ENCODE measurements at places on chromosomes 11 and 22.

GRCh38 chr22:50688448-50688847, 15.8 kb downstream of the SHANK3 start:
- DNase-seq = no peak

DNA sequence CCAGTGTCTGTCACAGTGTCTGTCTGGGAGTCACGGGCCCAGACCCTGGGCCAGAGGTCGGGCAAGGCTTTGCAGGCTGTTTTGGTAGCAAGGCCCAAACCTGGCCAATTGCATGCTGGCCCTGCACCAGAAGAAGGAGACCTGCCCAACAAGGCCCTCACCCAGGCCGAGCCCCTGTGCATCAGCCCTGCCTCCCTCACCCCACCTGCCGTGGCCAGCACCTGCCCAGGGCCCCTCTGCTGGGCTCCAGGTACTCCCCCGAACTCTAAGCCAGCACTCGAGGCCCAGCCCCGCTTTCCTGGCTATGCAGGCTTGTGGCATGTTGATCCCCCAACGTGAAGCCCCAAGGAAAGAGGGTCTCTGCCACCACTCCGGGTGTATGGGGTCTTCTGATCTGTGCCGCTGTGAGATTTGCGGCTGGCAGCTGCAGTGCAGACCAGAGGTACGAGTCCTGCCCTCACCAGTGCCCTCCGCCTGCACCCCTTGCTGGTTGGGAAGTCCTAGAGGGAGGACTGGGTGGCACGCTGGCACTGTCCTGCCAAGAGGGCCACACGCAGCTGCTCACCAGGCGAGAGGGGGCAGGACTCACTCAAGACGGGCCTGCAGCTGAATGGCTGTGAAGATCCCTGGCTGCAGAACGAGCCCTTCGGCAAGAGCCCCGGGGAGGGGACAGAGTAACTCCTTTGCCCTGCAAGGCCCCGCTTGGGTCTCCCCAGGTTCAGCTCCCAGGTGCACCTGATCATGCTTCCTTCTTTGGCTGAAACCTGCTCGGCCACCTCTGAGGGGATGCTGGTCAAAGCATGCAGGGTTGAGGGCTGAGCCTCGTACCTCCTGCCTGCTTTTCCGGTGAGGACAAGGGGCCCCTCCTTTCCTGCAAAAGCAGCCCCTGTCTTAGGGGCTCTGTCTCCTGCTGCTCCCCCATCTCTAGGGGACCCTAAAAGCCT, 6.7 kb upstream of the SEPTIN5 start:
- DNase-seq = no peak

DNA sequence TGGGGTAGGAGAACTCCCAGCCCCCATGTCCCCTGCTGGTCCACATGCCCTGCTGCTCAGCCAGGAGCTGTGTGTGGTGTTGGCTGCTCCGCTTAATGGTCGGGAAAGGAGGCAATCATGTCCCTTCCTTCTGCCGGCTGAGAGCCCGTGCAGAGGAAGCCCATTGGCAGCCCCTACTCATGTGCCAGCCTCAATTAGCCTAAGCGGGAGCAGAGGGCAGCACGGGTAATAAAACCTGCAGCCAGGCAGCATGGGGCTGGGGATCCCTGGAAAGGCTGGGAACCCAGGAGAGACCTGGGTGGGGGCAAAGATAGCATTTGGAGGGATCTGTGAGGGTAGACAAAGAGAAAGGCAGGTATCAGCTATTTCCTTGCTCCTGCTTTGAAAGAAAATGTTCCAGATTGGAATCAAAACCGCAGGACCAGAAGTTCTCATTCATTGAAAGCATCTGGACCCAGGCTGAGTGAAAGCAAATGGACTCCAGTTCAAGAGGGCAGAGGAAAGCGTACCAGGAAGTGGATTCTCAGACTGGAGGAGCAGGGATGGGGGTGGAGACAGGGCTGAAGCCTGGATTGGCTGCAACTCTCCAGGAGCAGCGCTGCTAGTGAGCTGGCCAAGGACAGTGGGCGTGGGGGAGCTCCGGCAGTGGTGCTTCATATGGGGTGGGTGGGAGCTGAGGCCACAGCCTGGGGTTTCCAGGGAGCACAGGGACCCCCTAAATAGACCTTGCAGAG, 103.4 kb upstream of the NECTIN1 start:
- no peak for DNase-seq

- DNase-seq = no peak
These were observed 892.8 kb downstream of the NTM start for GRCh38 chr11:132263241-132263640.

- no peak for DNase-seq
These were observed 4.8 kb upstream of the IGF2 start for GRCh38 chr11:2143799-2144543.

DNA sequence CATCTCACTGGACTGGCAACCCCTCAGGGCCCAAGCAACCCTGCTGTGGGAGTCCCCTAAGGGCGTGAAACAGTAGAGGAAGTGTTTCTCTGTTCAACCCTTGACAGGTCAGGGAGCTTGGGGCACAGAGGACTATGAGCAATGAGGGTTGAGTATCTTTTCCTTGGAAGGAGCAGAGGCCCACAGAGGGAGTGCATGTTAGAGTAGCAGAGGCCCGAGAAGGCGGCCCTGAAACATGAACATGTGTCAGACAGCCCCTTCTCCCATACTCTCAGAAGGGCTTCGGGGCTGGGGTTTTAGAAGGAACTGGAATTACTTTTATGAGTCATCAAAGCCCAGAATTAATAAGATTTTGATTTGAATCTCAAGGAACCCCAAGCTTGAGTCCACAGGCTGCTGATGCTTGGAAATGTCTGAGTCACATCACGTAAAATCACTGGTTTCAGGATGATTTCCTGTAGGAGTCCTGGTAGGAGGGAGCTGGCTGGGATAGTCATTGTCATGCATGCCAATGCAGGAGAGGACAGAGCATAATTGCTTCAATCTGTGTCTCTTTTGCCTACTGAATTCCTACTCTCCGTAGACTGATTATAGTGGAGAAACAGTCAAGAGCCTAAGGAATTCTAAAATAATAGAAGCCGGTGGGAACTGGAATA, 22.6 kb downstream of the C11orf71 start:
- no peak for DNase-seq

- DNase-seq = no peak
These were observed 21.9 kb downstream of the CASP12 start for GRCh38 chr11:104876324-104876723.

DNA sequence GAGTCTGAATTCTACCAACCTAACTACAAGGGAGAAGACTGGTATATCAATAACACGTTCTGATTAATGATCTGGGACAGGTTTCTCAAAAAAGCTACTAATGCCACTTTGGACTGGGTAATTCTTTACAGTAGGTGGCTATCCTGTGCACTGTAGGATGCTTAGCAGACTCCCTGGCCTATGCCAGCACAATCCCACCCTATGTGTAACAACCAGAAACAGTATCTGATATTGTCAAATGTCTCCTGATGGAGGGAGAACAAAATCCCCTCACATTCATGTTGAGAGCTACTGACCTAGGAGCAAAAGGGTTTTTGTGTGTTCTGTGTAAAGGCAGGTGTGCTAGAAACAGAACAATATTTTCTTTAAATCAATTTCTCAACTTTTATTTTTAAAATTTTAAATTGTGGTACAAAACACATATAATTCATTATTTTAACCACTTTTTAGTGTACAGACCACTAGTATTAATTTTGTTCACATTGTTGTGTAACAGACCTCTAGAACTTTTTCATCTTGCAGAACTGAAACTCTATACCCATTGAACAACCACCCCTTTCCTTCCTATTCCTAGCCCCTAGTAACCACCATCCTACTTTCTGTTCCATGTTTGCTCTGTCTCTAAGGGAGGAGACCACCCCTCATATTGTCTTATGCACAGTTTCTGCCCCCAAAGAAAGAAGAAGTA, 2.1 kb upstream of the MS4A6A start:
- no peak for DNase-seq

- DNase-seq = peak; percentile 26
These were observed 16.8 kb downstream of the PIWIL4 start for GRCh38 chr11:94583866-94584500.

- no peak for DNase-seq
These were observed 23.4 kb upstream of the HTR3A start for GRCh38 chr11:113951537-113951936.

GRCh38 chr22:20937031-20937793, 20.0 kb downstream of the CRKL start:
- no peak for DNase-seq

DNA sequence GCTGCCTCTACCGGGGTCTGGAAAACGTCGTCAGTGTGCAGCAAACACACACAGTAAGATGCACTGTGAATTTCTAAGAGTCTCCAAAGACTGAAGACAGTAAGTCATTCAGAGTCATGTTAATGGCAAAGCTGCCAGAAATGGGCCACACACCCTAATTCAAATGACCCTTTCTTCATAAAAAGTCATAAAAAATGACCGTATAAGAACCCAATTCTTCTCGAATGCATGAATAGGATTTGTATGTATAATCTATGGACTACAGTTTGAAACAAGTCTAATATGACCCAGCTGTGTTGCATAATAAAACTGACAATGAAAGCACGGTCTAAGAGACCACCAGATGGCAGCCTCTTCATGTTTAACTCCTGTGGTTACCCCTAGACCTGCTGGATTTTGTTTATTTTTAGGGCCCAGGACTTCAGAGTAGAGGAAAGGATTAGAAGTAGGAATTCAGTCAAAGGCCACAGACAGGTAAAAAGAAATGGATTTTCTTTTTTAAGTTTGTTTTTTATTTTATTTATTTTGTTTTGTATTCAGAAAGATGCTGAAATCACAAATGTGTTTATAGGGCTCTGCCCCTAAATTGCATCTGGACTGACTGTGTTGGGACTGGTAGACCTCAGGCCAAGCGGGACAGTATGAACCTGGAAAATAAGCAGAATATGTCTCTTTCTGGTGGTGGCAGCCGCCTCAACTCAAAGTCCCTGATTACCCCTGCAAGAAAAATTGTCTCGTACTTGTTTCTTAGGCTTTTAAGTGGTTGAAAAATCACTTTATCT, 32.1 kb upstream of the SLC5A12 start:
- peak; percentile 57 for DNase-seq

DNA sequence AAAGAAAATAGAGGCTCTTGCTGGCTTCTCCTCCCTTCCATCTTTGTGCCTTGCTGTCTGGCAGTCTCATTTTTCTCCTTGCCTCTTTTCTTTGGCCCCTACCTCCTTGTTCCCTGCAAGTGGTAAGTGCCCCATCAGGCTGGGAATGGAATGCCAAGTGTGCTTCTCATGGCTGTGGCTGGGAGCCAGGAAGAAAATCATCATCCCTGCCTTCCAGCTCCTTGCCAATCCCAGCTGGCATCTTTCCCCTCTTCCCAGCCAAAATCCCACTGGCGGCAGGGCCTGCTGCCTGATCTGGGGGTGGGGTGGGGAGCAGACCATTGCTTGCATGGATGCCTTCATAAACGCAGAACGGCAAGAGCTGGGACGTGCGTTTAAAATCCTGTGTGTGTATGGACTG, 27.0 kb upstream of the SLC25A18 start:
- no peak for DNase-seq

- DNase-seq = peak; percentile 68
These were observed 13.7 kb downstream of the ARAP1 start for GRCh38 chr11:72738199-72739141.

DNA sequence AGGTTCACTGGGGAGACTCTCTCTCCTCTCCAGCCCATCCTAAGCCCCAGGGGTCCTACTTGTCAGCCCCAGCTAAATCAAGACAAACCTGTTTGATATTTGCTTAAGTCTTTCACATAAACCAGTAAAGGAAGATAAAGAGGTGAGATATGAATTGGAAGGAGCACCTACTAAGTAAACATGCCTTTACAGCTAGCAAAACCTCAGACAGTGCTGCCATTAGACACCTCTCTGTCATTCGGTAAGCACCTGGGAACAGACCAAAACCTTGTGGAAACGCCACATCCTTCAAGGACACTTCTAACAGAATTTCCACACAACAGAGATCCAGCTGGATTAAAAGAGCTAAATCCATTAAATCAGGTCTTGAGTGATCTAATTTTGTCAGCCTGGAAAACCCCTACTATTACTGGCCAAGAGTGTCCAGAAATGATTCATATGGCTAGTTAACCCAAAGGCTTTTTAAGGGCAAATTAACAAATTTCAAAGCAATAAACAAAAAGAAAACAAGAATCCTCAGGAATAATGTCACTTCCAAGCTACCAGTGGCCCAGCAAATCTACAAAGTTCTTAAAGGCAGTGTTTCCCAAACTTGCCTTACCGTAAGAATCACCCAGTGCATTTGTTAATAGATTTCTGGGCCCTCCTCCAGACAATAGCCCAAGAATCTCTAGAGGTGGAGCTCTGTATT, 2.4 kb downstream of the VPS37C start:
- no peak for DNase-seq

DNA sequence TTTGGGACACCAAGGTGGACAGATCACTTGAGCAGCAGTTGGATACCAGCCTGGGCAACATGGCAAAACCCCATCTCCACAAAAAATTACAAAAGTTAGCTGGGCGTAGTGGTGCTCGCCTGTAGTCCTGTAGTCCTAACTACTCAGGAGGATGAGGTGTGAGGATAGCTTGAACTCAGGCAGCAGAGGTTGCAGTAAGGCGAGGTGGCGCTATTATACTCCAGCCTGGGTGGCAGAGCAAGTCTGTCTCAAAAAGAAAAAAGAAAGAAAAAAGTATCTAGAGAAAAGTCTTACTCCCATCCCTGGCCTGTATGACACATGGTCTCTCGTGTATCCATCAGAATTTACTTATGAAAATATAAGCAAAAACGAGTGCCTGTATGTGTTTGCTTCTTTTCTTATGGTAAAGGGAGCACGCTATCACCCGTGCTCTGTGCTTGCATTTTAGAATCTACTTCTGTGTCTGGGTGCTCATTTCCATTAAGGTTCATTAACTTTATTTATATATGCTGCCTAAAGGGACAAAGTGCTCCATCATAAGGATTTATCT, 15.4 kb upstream of the CPT1A start:
- DNase-seq = no peak

DNA sequence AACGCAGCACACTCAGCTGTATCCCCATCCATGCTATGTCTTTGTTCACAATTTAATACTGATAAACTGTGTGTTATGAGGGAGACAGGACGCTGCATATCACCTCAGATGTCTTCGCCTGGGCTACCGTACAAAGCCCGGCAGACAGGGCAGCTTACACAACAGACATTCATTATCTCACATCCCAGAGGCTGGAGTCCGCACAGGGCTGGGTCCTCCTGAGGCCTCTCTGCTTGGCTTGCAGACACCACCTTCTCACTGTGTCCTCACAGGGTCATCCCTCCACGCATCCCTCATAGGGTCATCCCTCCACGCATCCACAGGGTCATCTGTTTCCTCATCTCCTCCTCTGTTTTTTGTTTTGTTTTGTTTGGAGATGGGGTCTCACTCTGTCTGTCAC, 61.2 kb downstream of the SHANK2 start:
- DNase-seq = no peak

DNA sequence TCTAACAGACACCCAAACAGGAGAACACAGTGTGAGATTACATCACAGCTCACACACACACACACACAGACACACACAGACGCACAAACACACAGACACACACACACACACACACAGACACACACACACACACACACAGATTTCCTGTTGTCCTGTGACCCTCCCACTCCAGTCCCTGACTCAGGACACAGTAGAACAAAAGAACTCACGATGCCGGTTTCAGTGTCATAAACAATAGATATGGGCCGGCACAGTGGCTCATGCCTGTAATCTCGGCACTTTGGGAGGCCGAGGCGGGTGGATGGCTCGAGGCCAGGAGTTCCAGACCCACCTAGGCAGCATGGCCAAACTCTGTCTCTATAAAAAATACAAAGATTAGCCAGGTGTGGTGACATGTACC, 13.8 kb upstream of the KAT5 start:
- DNase-seq = no peak

- DNase-seq = no peak
These were observed 121.5 kb downstream of the ATG16L2 start for GRCh38 chr11:72935700-72936099.

- DNase-seq = peak; percentile 19
These were observed 259.8 kb upstream of the ANO5 start for GRCh38 chr11:21933095-21933494.

- DNase-seq = no peak
These were observed 115.8 kb upstream of the THY1 start for GRCh38 chr11:119538753-119539152.

All from Kasumi-1 (cell line).